ENCODE measurements at places on chromosomes 13 and 19. TPM values are rescaled to one million over a fixed set of nuclear protein-coding genes. Genes with fewer than 3 reads are reported as not detected.

ZNF541 gene
- 0.46 TPM for total RNA-seq

ZNF813 gene
- total RNA-seq: 2.3 TPM

DNA sequence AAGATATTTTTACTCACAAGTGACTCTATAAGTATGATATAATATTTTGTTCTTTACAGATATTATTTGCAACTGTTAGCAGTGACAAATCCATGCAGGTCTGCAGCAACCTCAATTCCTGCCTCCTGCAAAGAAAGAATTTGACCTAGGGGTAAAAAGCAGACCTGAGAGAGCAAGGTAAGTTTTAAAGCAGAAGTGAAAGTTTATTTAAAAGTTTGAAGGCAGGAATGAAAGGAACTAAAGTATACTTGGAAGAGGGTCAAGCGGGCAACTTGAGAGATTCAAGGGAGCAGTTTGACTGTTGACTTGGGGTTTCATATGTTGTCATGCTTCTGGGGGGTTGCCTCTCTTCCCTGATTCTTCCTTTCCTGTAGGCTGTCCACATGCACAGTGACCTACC is 520.1 kb upstream of the PCDH20 start:
- ATAC-seq: no peak

- no peak for ATAC-seq
Measured at GRCh38 chr13:29539856-29540255, 55.6 kb downstream of the SLC7A1 start.

- no peak for ATAC-seq
Measured at GRCh38 chr13:95317039-95317989, 16.1 kb upstream of the ABCC4 start.

DNA sequence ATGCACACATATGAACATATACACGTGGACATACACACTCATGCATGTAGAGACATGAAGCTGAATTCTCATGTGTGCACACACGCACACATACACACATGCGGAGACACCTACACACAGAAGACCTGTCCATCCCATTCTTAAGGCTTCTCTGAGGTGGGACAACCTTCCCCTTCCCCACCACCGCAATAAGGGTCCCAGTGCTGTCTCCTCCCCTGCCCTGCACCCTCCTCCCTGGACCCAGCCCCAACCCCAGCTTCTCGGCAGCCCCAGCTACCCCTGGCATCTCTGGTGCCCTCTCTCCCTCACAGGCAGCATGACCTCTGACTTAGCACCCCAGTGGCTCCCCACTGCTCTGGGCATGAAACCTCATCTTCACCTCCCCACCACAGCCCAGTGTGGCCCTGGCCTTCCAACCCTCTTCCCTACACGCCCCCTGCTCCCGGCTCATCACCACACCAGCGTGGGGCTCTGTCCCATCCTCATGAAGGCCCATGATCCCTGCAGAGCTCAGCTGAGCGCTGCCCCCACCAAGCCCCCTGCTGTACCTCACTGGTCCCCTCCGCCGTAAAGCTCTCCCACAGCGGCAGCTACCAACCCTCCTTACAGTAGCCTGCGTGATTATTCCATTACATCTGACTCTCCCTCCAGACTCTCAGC is 204.1 kb upstream of the ZNF536 start:
- ATAC-seq: no peak
